ENCODE measurements at places on chromosomes 5 and 9. TPM values are rescaled to one million over a fixed set of nuclear protein-coding genes. Genes with fewer than 3 reads are reported as not detected.
A peak's percentile ranks its signal among the peaks of the same experiment; 100 is the strongest.

DNA sequence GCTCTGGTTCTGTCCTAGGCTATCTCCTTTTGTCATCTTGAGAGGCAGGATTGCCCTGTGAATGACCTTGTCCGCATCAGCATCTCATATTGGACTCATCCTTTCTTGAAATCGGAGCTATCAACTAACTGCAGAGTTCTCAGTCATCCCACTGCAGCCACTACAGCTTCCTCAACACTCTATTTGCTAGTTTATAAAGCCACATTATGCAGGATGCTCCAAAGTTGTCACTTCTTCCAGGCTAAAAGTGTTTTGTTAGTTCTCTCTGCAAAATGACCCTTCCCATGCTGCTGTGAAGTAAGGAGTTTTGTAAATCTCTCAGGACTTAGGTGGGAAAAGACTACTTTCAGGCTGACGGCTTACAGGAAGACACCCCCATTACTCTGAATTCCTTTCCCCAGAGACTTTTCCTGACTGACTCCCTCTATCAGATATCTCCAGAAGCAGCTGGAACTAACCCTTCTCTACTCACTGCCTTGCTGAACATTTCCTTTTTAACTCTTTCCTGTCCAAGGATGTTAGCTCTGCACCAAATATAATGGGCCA, 257.6 kb downstream of the NFIB start:
- DNase-seq = peak; percentile 76

- peak; percentile 66 for DNase-seq
Measured at GRCh38 chr5:77015938-77016569, 14.2 kb upstream of the AGGF1 start.

GRCh38 chr5:1651971-1652872, 128.5 kb upstream of the LPCAT1 start:
- DNase-seq = no peak

GRCh38 chr9:38687389-38687842, 32.5 kb downstream of the FAM240B start:
- DNase-seq = no peak

- DNase-seq = peak; percentile 65
Measured at GRCh38 chr5:93800988-93801811, 59.8 kb upstream of the POU5F2 start.

- DNase-seq = peak; percentile 81
Measured at GRCh38 chr9:129491487-129491855, 129.4 kb downstream of the C9orf50 start.

GRCh38 chr9:93107151-93107824, 11.3 kb downstream of the CARD19 start:
- DNase-seq = no peak

DNA sequence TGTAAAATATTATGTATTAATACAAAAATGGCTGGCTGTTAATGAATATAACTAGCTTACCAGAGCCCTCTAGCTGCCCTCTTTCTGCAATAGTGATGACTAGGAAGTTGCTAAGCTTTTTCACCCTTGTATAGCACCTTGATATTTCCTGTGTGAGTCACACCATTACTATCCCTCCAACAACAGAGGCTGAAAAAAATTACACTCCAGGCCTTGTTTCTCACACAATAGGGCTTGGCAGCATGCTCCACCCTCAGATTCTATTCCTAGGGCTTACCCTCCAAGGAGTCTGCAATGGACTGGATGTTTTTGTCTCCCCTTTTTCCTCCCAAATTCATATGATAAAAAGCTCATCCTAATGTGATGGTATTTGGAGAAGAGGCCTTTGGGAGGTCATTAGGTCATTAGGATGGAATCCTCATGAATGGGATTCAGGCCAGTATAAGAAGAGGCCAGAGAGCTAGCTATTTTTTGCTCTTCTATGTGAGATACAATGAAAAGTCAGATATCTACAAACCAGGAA, 184.6 kb upstream of the MAP1B start:
- peak; percentile 71 for DNase-seq

GRCh38 chr5:1923766-1924165, 41.0 kb upstream of the IRX4 start:
- DNase-seq = no peak

The UBE2QL1 gene
- 1.8 TPM for polyA plus RNA-seq

Data from muscle of leg (tissue), 16 donors.